ENCODE measurements at places on chromosomes 1 and 21. TPM values are rescaled to one million over a fixed set of nuclear protein-coding genes. Genes with fewer than 3 reads are reported as not detected.
A peak's percentile ranks its signal among the peaks of the same experiment; 100 is the strongest.

Gene NCF2
- 11.7 TPM for total RNA-seq

Gene DHDDS
- total RNA-seq: 46.2 TPM

Gene ATP5IF1
- 221 TPM for total RNA-seq

Gene CFHR1
- not detected for total RNA-seq

Gene CYP4B1
- 51.7 TPM for total RNA-seq

DNA sequence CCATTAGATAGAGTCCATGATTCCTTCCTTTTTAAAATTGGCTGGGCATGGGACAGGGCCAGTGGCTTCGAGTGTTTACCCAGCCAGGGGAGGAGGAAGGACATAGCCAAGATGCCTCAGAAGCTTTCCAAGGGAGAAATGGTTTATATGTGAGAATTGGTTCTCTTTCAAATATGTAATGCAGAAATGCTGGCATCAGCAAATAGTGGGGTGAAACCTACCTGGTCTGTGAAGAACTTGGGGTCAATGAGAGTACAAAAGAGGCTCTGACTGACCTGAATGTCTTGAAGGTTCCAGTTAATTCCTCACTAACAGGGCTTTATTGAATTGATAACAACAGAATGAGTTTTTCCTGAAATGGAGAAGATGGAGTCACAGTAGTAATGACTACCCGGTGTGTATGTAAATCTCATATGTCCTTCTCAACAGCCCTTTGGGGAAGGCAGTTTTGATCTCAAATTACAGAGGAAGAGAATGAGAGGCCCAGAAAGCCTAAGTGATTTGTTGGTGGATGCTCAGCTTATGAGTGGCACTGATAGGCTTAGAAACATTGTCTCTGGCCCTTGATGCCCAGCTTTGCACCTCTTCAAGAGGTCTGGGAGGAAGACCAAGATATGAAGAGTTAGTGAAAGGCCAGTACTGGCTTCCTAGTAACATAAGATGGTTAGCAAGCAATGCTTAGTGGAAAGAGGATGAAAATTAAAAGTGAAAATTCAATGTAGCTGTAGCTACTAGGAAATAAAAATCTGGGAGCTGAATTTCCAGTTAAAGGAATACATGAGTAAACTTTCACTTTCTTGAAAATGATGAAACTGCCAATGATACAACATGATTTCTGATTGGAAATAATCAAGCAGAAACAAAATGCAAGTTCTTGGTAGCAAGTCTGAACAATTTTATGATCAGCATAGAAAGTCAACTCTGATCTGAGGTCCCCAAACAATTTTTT is 2.7 kb downstream of the ATF3 start:
- no peak for DNase-seq

- DNase-seq: no peak
Observed at GRCh38 chr1:73359001-73359400, 839.0 kb downstream of the LRRIQ3 start.

GRCh38 chr1:9289090-9289534 is 3.6 kb upstream of the SPSB1 start:
- no peak for DNase-seq

DNA sequence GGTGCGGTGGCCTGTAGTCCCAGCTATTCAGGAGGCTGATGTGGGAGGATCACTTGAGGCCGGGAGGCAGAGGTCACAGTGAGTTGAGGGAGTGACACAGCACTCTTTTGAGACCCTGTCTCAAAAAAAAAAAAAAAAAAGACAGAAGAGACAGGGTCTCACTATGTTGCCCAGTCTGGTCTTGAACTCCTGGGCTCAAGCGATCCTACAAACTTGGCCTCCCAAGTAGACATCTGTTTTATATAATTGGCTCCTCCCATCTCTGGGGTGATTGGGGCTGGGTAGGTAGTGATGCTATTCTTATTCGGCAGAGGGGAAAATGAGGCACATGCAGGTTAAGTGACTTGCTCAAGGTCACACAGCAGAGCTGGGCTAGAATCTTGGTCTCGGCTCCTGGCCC is 23.6 kb upstream of the VPS13D start:
- no peak for DNase-seq

DNA sequence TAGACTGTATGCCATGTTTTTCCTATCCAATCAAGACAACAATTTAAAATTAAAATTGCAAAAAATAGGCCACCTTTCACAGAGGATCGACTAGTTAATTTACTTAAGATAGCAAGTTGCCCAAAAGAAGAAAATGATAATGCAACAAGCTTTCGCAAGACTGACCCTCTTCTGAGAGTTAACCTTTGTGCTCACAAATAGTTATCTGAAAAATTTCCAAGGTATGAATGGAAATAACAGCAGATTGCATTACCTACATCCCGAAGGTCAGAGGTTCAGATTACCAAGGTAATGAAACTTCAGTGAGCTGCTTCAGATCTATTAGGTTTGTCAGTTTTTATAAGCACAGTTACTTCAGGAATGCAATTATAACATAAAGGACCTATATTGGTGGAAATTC is 298.0 kb downstream of the KCTD3 start:
- no peak for DNase-seq

DNA sequence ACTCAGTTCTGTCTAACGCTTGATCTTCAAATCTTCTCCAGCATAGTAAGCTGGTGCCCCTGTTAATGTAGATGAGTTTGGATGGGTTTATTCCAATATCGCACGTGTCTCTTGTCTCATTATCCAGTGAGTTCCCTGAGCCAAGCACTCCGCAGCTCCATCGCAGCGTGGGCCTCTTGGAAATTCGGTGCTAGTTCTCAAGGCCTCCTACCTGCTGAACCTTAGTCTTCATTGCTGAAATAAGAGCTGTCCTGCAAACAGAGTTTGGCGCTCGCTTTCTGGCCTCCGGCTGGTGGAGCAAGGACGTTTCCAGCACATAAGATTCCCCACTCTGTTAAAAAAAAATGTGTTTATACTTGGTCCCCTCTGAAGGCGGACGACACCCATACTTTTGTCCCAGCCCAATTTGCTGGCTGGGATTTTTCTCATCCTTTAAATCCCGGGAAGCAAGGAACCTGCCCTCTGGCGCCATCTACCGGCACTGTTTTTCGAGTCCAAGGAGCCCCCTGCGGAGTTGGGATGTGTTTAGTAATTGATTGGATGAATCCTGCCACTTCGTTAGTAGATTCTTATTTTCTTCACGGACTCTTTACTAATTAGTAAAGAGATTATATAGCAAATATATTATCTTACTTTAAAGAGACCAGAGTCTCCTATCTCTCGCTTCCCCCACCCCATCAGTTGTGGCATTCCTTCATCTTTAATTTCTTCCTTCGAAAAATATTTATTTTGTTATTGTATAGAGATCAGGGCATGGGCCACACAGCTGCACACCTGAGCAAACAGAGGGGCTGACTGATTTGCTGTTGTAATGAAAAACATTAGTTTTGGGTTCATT is 14.7 kb downstream of the JUN start:
- peak; percentile 78 for DNase-seq

DNA sequence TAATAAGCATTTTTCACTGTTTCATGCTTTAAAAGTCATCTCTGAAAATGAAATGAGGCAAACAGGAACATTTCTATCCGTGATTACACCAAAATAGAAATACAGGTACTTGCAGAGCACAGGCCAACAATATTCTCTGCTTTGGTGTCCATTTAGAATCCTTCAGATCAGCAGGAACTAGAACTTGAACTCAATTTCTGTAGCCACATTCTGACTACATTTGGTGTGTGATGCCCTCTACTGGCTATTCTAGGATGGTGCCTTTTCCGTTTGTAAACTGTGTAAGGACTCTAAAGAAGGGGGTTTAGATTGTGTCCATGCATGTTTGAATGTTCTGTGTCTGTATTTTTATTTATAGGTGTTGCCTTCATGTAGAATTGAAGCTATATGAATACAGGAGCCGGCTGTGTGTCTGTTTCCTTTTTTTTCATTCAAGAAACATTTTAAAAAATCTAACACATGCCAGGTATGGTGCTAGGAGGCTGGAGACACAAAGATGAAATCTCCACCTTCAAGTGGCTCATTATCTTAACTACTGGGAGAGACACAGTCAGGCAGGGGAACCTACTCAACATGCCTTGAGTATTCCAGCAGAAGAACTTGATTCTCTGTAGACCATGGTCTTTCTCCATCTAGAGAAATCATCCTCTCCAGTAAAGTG is 7.6 kb upstream of the ZNF326 start:
- DNase-seq: no peak

- DNase-seq: no peak
Observed at GRCh38 chr1:71054281-71054731, 6.7 kb upstream of the PTGER3 start.

- no peak for DNase-seq
Observed at GRCh38 chr1:150221552-150221951, 14.4 kb downstream of the ANP32E start.

- no peak for DNase-seq
Observed at GRCh38 chr1:52059321-52059720, 3.2 kb downstream of the BTF3L4 start.

DNA sequence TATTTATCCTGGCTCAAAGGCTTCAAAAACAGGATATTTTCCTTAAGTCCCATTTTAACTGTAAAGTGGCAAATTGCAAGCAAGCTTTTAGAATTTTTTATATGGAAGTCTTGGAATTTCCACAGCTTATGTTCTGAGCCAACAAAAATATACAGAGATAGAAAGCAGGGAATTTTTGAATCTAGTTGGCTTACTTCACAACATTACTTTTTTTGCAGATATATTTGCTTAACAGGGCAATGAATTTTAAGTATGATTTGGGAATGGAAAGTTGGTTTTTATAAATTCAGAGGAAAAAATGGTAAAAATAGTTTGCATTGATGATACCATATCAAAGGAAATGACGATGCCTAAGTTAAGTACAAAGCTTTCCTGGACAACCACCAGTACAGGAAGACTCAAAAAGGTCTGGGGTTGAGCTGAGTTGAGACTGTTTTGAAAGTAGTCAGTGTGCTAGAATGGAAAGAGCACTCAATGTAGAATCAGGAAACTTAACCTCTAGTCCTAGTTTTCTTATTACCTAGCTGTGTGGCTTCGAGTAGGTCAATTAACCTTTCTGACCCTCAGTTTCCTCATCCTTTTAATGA is 11.0 kb upstream of the VCAM1 start:
- DNase-seq: no peak

DNA sequence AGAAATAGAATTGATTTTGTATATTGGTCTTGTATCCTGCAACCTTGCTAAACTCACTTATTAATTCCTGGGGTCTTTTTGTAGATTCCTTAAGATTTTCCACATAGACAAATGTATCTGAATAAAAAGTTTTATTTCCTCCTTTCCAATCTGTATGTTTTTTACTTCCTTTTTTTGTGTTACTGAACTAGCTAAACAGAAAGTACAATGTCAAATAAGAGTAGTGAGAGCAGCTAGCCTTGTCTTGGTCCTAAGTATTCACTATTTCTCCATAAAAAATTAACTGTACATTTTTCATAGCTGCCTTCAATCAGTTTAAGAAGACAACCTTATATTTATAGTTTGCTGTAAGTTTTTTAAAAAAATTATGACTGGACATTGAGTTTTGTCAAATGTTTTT is 74.9 kb downstream of the FASLG start:
- no peak for DNase-seq

DNA sequence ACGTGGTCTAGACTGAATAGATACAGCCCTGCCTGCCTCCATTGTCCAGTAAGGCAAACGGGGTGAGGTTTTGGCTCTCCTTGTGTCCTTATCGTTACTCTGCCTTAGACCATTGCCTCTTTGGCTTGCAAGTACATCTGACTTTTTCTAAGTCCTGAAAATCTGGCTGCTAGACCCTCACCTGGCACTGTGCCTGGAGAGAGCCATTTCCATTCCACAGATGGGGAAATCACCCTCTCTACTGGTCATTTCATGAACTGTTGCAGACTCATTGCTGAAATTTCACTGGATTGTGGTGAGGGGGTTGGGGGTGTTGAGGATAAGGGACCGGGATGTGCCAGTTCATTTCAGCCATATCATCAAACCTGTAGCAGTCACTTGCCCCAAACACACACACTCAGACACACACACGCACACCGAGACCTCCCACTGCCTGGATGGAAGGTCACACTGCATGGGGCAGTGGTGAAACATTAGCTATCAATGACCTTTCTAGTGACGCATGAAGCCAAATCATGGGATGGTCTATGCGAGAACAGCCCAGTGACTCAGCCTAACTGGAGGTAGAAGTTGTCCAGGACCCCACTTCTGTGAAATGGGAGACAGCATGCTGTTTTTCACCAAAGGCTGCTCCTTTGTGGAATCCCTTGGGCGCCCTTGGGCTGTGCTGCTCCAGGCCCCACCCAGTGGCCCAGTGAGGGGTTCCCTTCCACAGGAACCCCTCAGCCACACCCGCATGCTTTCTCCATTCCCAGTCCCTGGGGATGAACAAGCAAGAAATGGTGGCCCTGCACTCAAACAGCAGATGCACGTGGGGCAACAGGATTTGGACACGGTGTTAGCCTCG is 34.9 kb upstream of the VASH2 start:
- DNase-seq: peak; percentile 53

DNA sequence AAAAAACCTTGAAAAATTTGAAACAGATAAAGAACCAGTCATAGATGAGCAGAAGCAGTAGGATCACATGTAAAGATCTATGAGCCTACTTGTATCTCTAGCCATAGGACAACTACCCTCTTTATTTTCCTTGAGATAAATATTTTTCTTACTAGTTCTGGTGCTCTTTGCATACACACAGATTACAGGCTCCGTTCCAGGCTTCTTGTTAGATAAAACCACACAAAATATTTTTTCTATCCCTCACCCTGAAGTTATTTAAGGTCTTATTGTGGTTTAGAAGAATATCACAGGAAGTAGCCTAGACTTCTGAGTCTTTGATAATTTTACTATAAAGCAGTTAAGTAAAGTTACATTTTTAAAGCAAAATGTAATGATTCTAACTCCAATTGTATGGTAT is 512.2 kb downstream of the NEGR1 start:
- DNase-seq: no peak

DNA sequence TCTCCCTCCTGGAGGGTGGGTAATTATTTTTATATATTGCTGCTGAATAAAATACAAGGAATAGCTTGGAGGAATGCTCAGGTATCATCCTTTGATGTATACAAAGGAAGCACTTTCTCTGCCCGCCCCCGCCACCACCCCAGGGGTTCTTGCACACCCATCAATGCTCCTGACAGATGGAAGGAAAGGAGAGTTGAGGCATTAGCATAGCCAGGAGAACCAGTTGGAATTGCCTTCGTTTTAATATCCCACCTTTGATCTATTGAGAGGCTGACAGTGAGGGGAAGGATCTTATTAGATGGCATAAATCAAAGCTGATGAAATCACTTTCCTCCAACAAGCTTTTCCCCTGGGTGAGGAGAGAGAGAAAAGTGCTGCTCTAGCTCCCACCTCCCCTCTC is 71.1 kb downstream of the LGR6 start:
- DNase-seq: no peak

DNA sequence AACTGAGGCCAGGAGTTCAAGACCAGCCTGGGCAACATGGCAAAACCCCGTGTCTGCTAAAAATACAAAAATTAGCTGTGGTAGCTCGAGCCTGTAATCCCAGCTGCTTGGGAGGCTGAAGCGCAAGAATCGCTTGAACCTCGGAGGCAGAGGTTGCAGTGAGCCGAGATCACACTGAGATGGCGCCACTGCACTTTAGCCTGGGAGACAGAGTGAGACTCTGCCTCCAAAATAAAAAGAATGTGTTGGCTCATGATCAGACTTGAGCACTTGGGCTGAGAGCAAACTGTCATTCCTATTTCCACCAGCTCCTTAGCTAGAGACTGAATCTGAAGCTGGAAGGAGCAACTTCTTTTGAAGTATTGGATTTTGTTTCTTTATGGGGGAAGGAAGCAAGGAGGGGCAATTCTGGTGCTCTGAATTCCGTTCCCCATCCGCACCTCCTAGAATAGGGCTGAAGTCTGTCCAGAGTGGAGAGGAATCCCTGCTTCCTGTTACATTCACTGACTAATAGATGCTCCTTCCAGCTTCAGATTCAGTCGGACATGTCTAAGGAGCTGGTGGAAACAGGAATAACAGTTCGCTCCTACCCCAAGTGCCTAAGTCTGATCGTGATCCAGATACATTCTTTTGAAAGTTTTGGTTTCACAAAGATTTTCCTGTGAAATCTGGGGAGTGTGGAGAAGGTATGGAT is 3.8 kb downstream of the ZNF672 start:
- DNase-seq: no peak

All from ovary (tissue), 10 donors.